ENCODE measurements at places on chromosomes 5 and 9. TPM values are rescaled to one million over a fixed set of nuclear protein-coding genes. Genes with fewer than 3 reads are reported as not detected.

PLPPR1 gene
- 3.2 TPM for total RNA-seq

GOLM1 gene
- 83.5 TPM for total RNA-seq

SREK1 gene
- total RNA-seq = 80.5 TPM

DNA sequence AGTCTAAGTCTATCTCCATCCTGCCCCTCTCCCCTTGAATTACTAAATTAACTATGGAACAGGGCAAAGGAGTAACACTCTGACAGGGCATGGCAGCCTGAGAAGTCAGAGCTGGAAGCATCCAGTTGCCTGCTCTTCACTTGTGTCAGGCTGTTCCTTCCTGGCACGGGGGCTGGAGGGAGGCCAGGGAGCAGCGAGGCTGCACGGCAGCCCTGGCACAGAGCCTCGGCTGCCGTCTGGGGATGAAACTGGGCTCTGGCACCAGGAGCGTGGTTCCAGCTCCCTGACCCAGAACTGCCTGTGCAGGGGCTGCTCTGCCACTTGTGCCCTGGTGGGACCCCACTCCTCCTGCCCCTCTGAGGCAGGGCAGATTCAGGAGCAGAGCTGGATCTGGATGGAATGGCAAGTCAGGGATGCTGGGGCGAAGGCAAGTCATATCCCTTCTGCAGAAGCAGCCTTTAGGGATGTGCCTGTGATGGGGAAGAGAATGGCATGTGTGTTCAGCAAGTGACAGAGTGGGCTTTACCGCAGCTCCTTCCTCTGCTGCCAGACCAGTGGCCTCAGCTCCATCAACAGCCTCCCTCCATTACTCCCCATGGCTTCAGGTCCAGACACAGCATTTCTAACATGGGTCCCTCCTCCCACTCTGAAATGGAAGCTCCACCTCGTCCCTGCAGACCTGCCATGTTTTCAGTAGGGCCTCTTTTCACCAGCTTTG lies 42.2 kb upstream of the PDE8B start:
- no peak overlapping the region for H3K27ac ChIP-seq
- DNase-seq = no peak

DNA sequence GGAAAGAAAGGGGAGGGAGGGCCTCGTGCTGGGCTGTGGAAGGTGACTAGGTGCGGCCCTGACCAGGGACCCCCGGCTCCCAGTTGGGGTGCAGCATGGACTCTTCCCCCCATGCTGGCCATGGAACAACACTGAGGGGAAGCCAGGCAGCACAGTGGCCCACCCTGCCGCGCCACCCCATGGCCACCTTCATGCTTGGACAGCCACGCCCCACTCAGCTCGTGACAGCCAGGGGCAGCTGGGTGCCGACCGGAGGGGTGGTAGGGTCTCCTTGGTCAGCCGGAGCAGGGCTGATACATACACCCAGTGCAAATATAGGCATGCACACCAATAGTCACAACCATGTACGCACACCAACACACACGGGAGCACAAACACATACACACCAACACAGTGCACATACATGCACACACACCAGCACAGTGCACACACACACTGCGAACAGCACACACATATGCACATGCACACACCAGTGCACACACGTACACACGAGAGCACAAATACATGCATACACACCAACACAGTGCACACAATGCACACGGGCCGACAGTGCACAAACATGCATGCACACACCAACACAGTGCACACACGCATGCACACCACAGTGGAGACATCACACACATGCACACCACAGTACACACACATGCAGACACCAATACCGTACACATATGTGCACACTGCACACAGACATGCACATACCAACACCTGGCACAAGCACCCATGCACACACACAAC lies 8.3 kb downstream of the SOHLH1 start:
- H3K27ac ChIP-seq = no peak overlapping the region
- H3K27me3 ChIP-seq = no peaks in the 10 kb centered on the region
- H3K36me3 ChIP-seq = no peaks in the 10 kb centered on the region
- DNase-seq = no peak
- no peaks in the 10 kb centered on the region for H3K4me1 ChIP-seq

- no peaks in the 10 kb centered on the region for H3K4me1 ChIP-seq
- H3K36me3 ChIP-seq = no peaks in the 10 kb centered on the region
- no peak overlapping the region for H3K4me3 ChIP-seq
- H3K27me3 ChIP-seq = no peaks in the 10 kb centered on the region
- no peak overlapping the region for H3K27ac ChIP-seq
Measured at GRCh38 chr5:64229163-64229774, 63.6 kb downstream of the RNF180 start.

DNA sequence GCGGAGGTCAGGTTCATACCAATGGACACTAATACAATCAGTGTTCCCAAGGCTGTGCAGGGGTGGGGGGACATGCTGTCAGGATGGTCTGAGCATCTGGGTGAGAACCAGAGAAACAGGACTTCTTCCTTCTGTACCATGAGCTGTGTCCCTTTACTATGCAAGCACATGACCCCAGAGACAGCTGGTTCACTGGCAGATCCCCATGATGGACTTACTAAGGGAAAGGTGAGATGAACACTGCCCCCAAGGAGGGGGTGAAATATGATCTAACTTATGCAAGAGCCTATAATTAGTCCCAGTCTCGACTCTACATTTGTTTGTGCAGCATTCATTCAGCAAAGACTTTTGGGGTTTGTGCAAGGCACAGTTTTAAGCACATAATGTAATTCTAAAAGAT lies 91.4 kb downstream of the LIFR start:
- DNase-seq = no peak
- H3K4me3 ChIP-seq = no peak overlapping the region
- peaks cover 7% of the 10 kb centered on the region for H3K4me1 ChIP-seq
- H3K36me3 ChIP-seq = no peaks in the 10 kb centered on the region
- H3K27me3 ChIP-seq = no peaks in the 10 kb centered on the region

DNA sequence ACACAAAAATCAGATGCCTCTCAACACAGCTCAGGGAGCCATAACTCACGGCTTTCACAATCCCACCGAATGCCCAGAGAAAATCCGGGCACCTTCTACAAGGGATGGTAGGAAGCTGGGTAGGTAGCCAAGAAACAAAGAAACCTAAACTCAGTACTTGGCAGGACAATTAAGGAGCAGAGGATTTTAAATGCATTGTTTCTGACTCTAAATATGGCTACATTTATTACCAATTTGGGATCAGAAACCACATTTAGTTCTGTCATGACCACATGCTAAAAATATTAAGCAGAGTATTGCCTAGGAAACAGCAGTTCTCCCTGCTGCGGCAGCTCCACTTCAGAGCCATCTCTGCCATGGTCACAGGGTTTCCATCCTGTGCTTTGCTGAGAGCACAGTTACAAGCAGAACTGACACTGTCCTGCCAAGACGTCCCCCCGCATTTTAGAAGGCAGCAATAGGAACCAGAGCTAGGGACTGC lies 57.5 kb downstream of the SIL1 start:
- no peak overlapping the region for H3K27ac ChIP-seq
- no peak for DNase-seq
- H3K27me3 ChIP-seq = no peaks in the 10 kb centered on the region
- H3K4me1 ChIP-seq = no peaks in the 10 kb centered on the region

GRCh38 chr5:129609710-129610109 lies 138.2 kb upstream of the MINAR2 start:
- no peak for DNase-seq
- H3K27me3 ChIP-seq = no peaks in the 10 kb centered on the region
- no peaks in the 10 kb centered on the region for H3K36me3 ChIP-seq
- no peak overlapping the region for H3K4me3 ChIP-seq
- no peaks in the 10 kb centered on the region for H3K4me1 ChIP-seq

- peak; percentile 55 for DNase-seq
- no peaks in the 10 kb centered on the region for H3K27me3 ChIP-seq
- H3K4me1 ChIP-seq = peaks cover 29% of the 10 kb centered on the region
- no peaks in the 10 kb centered on the region for H3K36me3 ChIP-seq
Measured at GRCh38 chr5:134430001-134430569, 18.4 kb upstream of the CDKN2AIPNL start.

GRCh38 chr5:176320577-176320976 lies 41.0 kb downstream of the KIAA1191 start:
- peak; percentile 11 for DNase-seq
- H3K27me3 ChIP-seq = no peaks in the 10 kb centered on the region
- no peak overlapping the region for H3K27ac ChIP-seq
- no peaks in the 10 kb centered on the region for H3K36me3 ChIP-seq
- H3K4me3 ChIP-seq = no peak overlapping the region
